ENCODE measurements at places on chromosomes 2 and 18.

GRCh38 chr2:100621371-100621951 is 58.7 kb downstream of the PDCL3 start:
- DNase-seq, result no peak

GRCh38 chr2:102058293-102058833 is 66.6 kb downstream of the IL1R2 start:
- no peak for DNase-seq

DNA sequence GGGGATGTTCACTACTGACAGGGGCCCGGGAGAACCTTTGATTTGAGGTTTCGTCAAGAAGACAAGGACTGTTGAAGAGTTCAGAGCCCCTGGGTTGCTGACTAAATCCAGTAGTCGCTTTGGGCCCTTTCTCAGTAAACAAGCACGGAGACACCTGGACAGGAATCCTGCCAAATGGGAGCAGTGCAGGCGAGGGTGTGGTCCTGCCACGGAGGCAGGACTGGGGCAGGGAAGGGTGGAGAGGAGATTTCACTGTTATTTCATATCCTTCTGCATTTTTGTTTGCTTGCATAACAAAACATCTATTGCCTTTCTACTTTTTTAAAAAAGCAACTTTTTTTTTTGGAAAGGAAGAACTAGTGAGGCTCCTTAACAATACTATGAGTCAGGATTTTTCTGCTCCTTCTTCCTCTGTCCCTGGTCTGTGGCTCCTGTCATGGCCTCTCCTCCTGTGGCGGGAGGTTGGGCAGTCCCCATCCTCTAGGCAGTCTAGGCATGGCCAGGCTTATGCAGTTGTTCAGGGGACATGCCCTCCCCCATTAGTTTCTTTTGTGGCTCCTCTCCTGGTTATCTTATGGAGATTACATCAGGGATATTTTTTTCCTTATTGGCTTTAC is 57.7 kb downstream of the ARHGEF4 start:
- DNase-seq, result no peak

GRCh38 chr2:166184789-166185188 is 57.0 kb upstream of the SCN1A start:
- no peak for DNase-seq

DNA sequence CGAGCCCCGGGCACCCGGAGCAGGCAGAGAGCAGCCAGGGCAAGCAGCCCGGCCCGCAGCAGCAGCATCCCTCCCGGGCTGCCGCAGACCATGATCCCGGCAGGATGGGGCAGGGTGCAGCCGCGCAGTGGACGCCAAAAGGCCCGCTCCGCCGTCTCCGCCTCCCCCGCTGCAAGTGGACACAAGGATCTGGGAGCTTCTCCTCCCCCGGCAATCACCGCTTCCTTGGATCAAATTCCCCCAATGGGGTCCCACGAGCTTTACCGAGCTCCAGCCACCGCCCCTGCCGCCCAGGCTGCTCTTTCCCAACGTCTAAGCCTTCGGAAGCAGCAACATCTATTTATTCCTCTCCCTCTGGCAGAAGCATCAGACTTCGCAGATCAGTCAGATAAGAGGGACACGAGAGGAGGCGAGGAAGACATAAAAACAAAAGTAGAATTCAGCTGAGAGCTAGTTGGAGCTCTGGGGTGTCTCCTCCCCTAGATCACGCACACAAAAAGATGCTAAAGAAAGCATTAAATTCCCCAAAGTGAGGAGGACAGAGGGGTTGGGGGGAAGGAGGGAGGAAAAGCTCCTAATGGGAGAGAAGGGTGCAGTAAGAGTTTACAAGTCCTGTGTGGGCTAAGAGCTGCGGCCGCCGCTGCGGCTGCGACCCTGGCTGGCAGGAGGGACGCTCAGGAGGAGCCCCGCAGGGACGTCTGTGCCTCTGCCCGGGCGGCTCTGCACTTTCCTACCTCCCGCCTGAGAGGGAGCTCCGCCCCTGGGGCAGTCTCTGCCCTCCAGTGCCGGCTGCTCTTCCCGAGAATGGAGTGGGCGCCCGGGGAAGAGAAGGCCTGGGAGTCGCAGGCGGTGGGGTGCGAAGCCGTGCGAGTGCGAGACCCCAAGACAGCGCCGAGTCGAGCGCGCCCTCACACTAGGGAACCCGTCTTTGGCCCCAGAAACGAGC is at the start of gene FRZB:
Gene FRZB, minus strand, starts transcription at position 177 of the 946 bp plus-strand sequence. Its CDS starts 85 bp downstream, at position 92.
- no peak for DNase-seq

DNA sequence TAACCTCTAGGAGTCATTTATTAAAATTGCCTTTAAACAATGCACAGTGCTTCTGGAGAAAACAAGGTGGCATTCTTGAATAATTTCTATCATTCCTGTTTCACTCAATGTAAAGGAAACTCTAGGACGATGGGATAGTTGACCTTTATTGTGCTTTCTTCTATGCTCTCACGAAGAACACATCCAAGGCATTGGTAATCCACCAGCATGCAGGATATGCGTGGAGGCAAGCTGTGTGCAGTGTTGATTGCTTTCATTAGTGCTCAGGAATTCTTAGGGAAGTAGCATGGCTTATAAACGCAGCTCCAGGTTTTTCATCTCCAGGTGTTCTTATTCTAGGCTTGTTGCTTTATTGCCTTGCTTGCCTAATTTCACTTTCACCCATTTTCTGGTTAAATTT is 58.4 kb upstream of the CAVIN2 start:
- no peak for DNase-seq

DNA sequence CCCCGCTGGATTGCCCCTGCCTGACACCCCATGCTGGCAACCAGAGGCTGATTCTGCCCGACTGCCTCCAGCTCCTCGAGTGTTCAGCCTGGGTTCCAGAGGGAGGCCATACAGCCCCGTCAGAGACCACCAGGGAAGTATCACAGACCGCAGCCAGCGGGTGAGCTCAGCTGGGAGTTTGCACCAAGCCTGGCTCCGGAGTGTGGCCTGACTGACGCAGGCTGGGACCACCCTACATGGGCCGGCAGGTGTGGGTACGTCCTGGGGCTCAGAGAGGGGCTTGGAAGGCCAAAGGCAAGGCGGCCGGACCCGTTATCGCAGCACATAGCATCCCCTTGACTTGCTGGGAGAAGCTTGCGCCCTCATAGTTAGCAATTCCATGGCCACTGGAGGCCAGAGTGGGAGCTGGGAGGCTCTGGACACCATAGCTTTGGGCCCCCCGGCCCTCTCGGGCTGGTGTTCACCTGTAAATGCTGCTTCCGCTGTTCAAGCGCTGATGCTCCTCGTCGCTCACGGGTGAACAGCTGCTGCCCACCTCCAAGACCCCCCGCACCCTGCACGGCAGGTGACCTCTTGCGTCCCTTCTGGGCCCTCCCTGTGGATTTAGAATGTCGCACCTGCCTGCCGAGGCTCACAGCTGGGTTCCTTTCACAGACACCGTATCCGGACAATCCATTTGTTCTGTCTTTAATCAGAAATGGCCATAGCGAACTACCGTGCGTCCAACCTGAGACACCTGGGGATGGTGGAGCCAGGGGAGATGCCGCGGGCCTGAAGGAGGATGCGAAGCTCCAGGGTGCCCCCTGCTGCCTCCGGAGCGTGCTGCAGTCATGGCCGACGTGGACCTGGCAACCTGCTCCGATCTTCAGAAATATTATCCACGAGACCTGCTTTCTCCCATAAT is 31.2 kb upstream of the SLC66A3 start:
- DNase-seq, result peak; percentile 82

GRCh38 chr2:47272905-47273758 is 118.0 kb upstream of the STPG4 start:
- DNase-seq, result no peak

GRCh38 chr18:9221040-9221439 is 84.5 kb downstream of the ANKRD12 start:
- no peak for DNase-seq

- DNase-seq, result no peak
Measured at GRCh38 chr18:63681449-63682340, 20.0 kb upstream of the SERPINB3 start.

DNA sequence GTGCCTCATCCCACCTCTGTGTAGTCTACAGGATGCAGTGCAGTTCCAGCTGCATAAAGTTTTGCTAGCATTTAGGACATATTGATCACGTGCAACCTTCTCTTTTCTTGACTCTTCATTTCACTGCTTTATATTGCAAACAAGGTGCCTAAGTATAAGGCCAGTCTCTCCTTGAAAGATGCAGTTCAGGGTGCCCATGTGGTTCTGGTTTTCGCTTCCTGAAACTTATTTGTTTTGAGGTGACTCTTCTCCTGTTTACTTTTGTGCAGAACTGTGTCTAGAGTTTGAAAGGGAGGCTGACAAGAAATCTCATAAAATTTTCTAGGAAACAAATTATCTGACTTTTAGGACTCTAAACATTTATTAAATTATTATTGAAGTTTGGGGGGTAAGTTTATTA is 189.9 kb downstream of the UBE2E3 start:
- DNase-seq, result no peak

GRCh38 chr18:69071680-69072079 is 273.8 kb downstream of the CCDC102B start:
- no peak for DNase-seq
